ENCODE measurements at places on chromosomes 16 and 17. TPM values are rescaled to one million over a fixed set of nuclear protein-coding genes. Genes with fewer than 3 reads are reported as not detected.

- no peak for DNase-seq
These were observed 36.2 kb downstream of the FBXL20 start for GRCh38 chr17:39365242-39365641.

GRCh38 chr17:65674246-65675045 is 113.0 kb upstream of the AXIN2 start:
- no peak for DNase-seq

DNA sequence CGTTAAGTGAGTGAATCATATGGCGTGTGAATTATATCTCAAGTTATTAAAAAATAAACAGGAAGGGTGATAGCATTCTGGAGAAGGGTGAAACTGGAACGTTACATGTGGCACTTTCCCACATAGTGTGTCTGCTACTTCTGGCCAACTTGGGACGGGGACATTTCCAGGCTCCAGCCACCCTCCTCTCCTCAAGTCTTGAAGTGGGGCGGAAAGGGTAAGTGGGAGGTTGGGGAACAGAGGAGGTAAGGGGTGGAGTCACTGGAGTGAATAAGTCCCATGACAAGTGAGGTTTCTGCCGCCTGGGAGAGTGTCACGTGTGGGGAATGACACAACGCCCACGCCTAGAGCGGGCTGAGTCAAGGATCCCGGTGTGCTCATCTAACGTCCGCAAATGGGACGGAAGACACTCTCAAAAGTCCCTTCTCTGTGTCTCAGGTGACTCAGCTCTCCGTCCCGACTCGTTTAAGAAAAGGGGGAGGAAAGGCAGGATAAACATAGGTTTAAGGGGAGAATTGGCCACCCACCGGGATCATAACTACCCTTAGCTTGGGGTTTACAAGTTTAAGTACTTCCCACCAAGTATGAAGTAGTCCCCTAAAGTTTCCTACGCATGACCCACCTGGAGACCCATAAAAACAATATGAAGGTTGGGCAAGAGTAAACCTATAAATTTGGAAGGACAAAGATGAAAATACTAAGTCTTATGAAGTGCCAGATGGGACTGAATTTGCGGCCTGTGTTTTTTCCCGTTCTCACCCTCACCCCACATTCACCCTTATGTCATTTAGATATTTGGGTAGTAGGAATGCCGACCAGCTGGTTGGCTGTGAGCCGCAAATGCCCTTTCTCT is 1.2 kb upstream of the SPAG9 start:
- DNase-seq, result peak; percentile 50

DNA sequence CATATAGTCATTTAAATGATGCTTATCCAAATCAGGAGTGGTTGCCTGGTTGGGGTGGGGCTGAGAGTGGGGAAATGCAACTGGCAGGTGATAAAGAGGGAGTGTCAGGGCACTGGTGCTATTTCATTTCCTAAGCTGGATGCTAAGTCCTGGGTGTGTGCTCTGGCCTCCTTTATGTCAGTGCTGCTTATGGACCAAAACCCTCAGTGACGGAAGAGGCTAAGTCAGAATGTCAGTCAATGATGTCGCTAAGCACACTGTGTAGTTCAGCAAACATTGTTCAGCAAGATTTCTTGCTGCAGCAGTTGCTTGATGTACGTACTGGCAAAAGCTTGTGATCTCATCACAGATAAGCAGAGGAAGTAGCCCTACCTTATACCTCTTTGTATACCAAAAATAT is 16.4 kb upstream of the FLCN start:
- no peak for DNase-seq

GRCh38 chr16:2276368-2277195 is 8.7 kb upstream of the RNPS1 start:
- no peak for DNase-seq

MT1B gene
- total RNA-seq, result not detected

DNA sequence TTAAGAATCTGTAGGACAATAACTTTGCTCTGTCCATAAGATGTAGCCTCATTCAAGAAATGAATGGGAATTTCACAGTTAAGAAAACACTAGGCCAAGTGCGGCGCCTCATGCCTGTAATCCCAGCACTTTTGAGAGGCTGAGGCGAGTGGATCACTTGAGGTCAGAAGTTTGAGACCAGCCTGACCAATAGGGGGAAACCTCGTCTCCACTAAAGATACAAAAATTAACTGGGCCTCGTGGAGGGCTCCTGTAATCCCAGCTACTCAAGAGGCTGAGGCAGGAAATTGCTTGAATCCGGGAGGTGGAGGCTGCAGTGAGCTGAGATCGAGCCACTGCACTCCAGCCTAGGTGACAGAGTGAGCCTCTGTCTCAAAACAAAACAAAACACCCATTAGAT is 19.9 kb upstream of the RSL1D1 start:
- no peak for DNase-seq

- DNase-seq, result no peak
These were observed 1.4 kb upstream of the CHST4 start for GRCh38 chr16:71524566-71525553.

RTN4RL1 gene
- 1.0 TPM for total RNA-seq

ZBTB4 gene
- 23.1 TPM for total RNA-seq

DNA sequence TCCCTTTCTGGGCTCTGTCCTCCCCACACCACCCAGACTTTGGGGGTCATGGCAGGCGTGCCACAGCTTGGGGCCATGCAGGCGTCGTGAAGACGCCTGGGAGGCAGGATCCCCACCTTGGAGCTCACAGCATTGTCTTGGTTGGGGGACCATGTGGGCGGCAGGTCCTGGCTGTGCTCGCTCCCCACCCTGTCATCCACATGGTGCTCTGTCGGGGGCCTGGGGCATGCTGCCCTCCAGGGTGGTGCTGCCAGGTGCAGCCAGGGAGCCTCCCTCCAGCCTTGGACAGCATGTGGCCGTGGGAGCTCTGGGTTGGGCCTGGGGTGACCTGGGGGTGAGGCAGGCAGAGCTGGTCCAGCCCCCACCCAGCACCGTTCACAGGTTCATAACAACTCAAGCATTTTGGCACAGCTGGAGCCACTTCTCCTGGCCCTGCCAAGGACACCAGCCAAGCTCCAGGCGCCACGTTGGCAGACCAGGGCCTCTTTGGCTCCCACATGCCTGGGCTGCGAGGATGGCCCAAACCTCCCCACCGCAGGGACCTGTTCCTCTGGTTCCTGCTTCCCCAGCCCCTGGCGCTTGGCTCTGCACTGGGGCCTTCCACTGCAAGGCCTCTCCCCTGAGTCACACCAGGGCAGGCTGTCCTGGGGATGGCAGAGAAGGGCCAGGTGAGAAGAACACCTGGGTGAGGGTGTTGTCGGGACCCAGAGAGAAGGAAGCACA is 15.1 kb upstream of the ATP6V0C start:
- no peak for DNase-seq

- DNase-seq, result peak; percentile 37
These were observed 52.6 kb downstream of the PLCG2 start for GRCh38 chr16:81831722-81832126.
